ENCODE measurements at places on chromosomes 16 and 17. TPM values are rescaled to one million over a fixed set of nuclear protein-coding genes. Genes with fewer than 3 reads are reported as not detected.

The PHKB gene
- 92.0 TPM for total RNA-seq

The SSTR5 gene
- not detected for total RNA-seq

The ANKRD40CL gene
- total RNA-seq = not detected

GRCh38 chr17:65892912-65893377, 299.0 kb downstream of the CEP112 start:
- no peak for DNase-seq

DNA sequence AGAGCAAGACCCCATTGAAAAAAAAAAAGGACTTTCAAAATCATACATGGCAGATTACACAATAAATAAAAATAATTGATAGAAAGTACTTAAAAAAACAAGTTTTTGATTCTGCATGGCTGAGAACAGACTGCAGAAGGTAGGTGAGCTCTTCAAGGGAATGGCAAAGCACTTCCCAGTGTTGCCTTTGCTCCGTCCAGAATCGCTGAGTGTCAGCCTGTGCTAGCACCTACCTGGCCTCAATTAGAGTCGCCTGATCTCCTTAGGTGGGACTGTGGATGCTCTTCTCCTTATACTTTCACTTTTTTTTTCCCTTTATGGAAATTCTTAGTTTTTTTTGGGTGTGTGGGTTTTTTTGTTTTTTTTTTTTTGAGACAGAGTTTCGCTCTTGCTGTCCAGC, 6.0 kb upstream of the TMEM220 start:
- no peak for DNase-seq

DNA sequence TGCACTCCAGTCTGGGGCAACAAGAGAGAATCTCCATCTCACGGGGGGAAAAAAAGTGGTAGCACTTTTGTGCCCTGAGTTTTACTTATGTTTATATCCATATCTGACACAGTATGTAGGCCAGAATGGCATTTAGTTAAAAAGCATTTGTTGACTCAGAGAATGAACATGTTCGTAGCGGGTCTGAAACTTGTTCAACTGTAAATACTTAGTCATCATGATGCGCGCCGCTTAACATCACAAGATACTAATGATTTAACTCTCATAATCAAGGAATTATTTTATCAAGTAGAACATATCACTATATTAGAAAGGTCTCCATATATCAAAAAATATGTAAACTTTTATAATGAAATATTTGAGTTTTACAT, 55.3 kb upstream of the ITGA2B start:
- DNase-seq = no peak

DNA sequence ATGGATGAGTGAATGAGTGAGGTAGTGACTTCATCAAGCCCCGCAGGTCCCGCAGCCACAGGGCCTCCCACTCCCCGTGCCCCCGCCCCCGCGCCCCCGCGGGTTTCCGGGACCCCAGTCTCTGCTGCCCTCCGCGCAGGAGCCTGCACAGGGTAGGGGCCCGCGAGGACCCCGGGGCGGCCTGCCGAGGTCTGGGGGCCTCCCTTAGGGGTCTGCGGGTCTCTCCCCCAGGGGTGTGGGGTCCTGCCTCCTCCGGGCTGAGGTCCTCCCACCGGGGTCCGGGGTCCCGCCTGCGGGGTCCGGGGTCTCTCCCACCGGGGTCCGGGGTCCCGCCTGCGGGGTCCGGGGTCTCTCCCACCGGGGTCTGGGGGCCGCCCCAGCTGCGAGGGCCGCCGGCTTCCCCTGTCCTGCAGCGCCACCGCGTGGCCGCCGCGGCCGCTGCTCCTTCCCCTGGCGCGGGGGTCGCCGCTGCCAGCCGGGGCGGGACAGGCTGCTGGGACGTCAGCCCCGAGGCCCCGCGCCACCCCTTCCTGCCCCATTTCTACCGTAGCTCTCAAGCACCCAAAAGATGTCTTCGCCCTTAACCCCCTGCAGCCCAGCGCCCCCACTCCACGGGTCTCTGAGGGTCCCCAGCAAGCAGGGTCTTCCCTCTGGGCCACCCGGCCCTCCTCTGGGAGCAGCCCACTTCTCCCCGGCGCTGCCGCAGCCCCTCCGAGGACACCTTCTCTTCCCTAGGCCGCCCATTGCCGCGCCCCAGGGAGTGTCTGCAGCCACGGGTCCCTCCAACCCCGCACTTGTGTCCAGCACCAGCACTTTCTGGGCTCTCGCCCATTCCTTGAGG, 10.4 kb upstream of the CHMP6 start:
- no peak for DNase-seq

GRCh38 chr17:71269201-71269600, 851.6 kb upstream of the SOX9 start:
- DNase-seq = no peak

DNA sequence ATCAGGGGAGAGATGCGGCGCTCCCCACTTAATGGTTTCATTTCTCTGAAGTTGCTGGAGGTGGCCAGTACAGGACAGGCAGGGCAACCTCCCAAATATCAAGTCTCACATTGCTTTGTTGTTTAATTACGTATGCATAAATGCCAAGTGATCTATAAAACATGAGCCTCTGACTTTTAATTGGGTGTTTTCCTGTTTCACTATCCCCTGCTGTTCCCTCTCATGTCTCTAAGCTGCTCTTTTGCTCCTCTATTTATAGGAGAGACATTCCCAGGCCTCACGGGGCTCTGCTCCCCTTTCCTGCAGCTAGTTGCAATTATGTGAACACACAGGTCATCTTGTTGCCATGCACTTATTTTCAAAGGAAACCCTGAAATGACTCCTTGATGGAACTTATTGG, 1173.5 kb upstream of the GOT2 start:
- no peak for DNase-seq

Measured in left lung (tissue), 14 donors.